ENCODE measurements at places on chromosomes 13 and 19. TPM values are rescaled to one million over a fixed set of nuclear protein-coding genes. Genes with fewer than 3 reads are reported as not detected.

GRCh38 chr13:32019612-32020233 lies 11.9 kb upstream of the FRY start:
- no peaks in the 10 kb centered on the region for H3K27me3 ChIP-seq
- H3K4me1 ChIP-seq, result no peaks in the 10 kb centered on the region
- no peaks in the 10 kb centered on the region for H3K36me3 ChIP-seq
- no peak overlapping the region for H3K4me3 ChIP-seq
- H3K27ac ChIP-seq, result no peak overlapping the region
- peak; percentile 66 for DNase-seq

DNA sequence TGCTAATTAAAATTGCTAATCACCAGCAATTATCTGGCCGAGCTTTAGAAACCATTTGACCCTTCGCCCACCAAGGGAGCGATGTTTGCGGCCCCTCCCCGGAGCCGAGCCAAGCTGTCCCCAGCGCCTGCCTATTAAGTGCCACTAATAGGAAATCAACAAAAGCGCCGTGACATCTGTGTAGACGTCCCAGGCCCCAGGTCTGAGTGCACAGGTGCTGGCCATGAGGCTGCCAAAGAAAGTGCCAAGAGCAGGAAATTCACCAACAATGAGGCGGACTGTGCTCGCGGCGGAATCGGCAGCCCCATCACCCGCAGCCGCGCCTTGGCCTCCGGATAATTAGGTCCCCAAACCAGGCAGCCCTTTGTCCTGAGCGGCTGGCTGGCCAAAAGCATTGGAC lies 44.5 kb upstream of the SPACA7 start:
- H3K4me1 ChIP-seq, result no peaks in the 10 kb centered on the region
- H3K4me3 ChIP-seq, result no peak overlapping the region
- DNase-seq, result no peak
- H3K36me3 ChIP-seq, result no peaks in the 10 kb centered on the region
- peaks cover 38% of the 10 kb centered on the region for H3K27me3 ChIP-seq
- H3K27ac ChIP-seq, result no peak overlapping the region

GRCh38 chr19:782878-783668 lies 14.2 kb upstream of the PTBP1 start:
- no peak for DNase-seq
- H3K27ac ChIP-seq, result no peak overlapping the region
- no peaks in the 10 kb centered on the region for H3K27me3 ChIP-seq

- no peaks in the 10 kb centered on the region for H3K27me3 ChIP-seq
- no peak overlapping the region for H3K27ac ChIP-seq
- H3K4me1 ChIP-seq, result no peaks in the 10 kb centered on the region
- no peak for DNase-seq
These were observed 266.2 kb upstream of the SOX21 start for GRCh38 chr13:94978516-94978915.

DNA sequence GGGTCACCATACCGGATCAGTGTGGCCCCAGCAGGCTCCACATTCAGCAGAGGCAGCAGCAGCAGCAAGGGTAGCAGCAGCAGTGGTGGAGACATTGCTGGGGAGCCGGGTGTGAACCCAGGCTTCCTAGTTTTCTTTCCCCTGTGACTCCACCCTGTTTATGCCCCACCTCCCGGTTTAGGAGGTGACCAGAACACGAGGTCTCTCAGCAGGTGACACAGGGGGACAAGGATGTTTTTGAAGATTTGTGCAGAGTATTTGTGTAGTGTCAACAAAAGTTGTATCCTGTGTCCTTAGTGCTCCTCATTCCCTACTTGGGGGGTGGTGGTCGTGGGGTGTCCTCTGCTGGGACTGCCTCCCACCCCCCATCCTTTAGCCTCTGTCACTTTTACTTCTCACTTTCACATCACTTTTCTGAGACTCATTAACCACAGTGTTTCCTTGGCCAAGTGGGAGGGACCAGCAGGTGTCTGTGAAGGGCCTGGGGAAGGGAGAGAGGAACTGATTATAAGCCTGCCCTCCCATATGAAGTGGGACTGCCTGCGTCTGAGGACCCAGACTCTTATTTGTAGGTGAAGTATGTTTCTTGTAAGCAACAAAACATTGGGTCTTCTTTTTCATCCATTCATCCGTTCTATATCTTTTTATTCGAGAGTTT lies 15.6 kb upstream of the KCNC3 start:
- H3K4me1 ChIP-seq, result no peaks in the 10 kb centered on the region
- no peaks in the 10 kb centered on the region for H3K27me3 ChIP-seq
- no peaks in the 10 kb centered on the region for H3K36me3 ChIP-seq
- DNase-seq, result no peak
- no peak overlapping the region for H3K4me3 ChIP-seq
- H3K27ac ChIP-seq, result no peak overlapping the region

- H3K27me3 ChIP-seq, result no peaks in the 10 kb centered on the region
- H3K4me1 ChIP-seq, result no peaks in the 10 kb centered on the region
- no peak for DNase-seq
- no peak overlapping the region for H3K27ac ChIP-seq
These were observed 1065.8 kb upstream of the MIR17HG start for GRCh38 chr13:90281709-90282108.

GRCh38 chr13:99123101-99124045 lies 77.3 kb upstream of the UBAC2 start:
- no peaks in the 10 kb centered on the region for H3K36me3 ChIP-seq
- no peak overlapping the region for H3K4me3 ChIP-seq
- no peaks in the 10 kb centered on the region for H3K27me3 ChIP-seq
- DNase-seq, result no peak

DNA sequence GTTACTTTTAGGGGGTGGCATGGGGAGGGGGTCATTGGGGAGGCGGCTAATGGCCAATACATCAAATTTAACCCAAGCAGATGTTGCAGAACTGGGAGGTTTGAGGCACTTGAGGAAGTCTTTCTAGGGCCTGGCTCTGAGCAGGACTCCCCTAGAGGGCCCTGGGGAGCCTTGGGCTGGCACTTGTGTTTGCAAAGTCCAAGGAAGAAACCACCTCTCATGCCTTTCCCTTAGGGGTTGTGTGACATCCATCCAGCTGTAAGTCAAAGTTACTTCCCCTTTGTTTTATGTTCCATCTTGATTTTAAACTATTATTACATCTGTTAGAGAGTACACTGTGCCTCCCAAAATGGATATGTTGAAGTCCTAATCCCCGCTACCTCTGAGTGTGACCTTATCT lies 159.9 kb downstream of the KATNAL1 start:
- no peaks in the 10 kb centered on the region for H3K36me3 ChIP-seq
- H3K27ac ChIP-seq, result no peak overlapping the region
- H3K27me3 ChIP-seq, result no peaks in the 10 kb centered on the region
- peaks cover 2% of the 10 kb centered on the region for H3K4me1 ChIP-seq
- H3K4me3 ChIP-seq, result no peak overlapping the region

- no peaks in the 10 kb centered on the region for H3K36me3 ChIP-seq
- DNase-seq, result no peak
- H3K4me1 ChIP-seq, result no peaks in the 10 kb centered on the region
- H3K27me3 ChIP-seq, result no peaks in the 10 kb centered on the region
- H3K27ac ChIP-seq, result no peak overlapping the region
These were observed 95.9 kb downstream of the AKAP11 start for GRCh38 chr13:42367831-42368230.

GRCh38 chr13:29746148-29746677 lies 104.2 kb downstream of the UBL3 start:
- DNase-seq, result peak; percentile 71
- no peak overlapping the region for H3K27ac ChIP-seq
- H3K4me3 ChIP-seq, result no peak overlapping the region
- no peaks in the 10 kb centered on the region for H3K27me3 ChIP-seq

Gene SIGLEC5
- polyA plus RNA-seq, result not detected

Gene SIAH3
- polyA plus RNA-seq, result not detected

Gene HIPK4
- polyA plus RNA-seq, result not detected

Gene ZNF90
- 1.4 TPM for polyA plus RNA-seq

Gene CEACAM16
- polyA plus RNA-seq, result not detected

All from small intestine (tissue), 16 donors.